ENCODE measurements at places on chromosomes 3 and 15.
A peak's percentile ranks its signal among the peaks of the same experiment; 100 is the strongest.

- peak; percentile 82 for DNase-seq
These were observed 5.3 kb downstream of the SIN3A start for GRCh38 chr15:75446151-75446550.

GRCh38 chr15:65217526-65218482, 6.5 kb upstream of the CILP start:
- DNase-seq = peak; percentile 80

DNA sequence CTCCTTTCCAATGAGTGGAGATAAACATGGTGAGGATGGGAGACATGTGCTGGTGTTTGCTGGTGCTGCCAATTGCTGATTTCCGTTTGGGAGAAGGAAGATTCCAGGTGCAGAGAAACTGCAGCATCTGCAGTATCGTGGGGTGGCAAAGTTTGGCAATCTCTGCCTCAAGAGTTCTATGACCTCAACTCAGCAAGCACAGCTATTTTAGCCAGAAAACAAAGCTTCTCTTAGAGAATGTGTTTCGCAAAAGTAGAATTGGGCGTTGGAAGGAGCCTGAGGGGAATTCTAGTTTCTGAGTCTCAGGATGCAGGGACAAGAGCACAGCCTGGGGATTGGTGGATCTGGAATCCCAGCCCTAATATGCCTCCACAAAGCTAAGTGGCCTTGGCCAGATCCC, 18.2 kb upstream of the SHC4 start:
- no peak for DNase-seq

GRCh38 chr3:151962912-151963311, 89.5 kb downstream of the SUCNR1 start:
- no peak for DNase-seq

- DNase-seq = no peak
These were observed 463.2 kb downstream of the OCA2 start for GRCh38 chr15:27635916-27636315.

DNA sequence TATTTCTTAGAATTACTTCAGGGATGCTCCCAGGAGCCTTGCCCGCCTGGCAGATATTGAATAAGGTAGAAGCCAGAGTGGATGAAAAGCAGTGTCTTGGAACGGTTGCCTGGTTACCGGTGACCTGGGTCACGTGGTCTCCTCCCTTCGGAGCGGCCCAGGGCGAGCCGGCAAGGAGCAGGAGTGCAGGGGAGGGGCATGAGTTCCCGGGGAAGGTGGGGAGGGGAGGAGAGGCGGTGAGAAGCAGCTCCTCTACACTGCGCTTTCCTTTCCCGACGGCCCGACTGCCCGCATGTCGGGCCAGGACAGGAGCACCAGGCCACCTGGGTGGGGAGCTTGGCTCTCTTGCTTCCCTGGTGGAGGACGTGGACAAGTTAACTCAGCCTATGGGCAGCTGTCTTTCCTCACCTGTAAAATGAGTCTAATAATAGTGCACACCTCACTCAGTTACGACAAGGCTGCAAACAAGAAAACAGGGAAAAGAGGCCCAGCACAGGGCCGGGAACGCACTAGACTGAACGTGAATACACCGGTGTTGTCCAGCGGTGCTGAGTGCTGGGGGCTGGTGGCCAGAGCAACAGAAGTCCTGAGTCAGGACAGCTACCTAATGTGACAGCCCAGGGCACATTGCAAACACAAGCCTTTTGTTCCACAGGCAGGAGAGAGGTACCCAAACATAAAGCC, 198.3 kb downstream of the ADAMTS9 start:
- no peak for DNase-seq

- no peak for DNase-seq
These were observed 54.1 kb downstream of the TMEM44 start for GRCh38 chr3:194579091-194579606.

Data from Jurkat, Clone E6-1 (cell line).